ENCODE measurements at places on chromosomes 12 and 14.

DNA sequence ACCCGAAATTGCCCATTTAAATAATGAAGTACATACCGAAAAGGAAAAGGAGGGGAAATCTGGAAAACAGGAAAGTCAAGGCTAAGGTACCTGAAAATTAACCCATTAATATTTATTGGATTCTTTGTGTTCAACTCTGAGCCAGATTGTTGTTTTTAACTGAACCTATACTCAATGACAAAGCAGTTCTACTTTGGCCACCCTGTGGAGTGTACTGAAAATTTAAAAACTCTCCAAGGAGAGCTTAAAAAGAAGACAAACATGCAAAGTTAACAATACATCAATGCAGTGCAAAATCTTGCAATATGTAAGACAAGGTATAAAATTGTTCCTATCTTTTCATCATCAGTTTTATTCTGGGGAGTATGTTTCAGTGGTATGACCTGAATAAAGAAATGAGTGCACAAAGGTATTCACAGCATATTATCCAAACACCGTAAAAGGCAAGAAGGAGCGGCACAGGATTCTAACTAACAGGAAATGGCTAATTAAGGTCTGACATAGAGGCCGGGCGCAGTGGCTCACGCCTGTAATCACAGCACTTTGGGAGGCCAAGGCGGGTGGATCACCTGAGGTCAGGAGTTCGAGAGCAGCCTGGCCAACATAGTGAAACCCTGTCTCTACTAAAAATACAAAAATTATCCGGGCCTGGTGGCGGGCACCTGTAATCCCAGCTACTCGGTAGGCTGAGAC is 1.7 kb downstream of the USP44 start:
- no peak for DNase-seq

- no peak for DNase-seq
Measured at GRCh38 chr14:105012171-105012985, 8.5 kb downstream of the CDCA4 start.

GRCh38 chr14:105271224-105271890 is 23.0 kb downstream of the BTBD6 start:
- no peak for DNase-seq

DNA sequence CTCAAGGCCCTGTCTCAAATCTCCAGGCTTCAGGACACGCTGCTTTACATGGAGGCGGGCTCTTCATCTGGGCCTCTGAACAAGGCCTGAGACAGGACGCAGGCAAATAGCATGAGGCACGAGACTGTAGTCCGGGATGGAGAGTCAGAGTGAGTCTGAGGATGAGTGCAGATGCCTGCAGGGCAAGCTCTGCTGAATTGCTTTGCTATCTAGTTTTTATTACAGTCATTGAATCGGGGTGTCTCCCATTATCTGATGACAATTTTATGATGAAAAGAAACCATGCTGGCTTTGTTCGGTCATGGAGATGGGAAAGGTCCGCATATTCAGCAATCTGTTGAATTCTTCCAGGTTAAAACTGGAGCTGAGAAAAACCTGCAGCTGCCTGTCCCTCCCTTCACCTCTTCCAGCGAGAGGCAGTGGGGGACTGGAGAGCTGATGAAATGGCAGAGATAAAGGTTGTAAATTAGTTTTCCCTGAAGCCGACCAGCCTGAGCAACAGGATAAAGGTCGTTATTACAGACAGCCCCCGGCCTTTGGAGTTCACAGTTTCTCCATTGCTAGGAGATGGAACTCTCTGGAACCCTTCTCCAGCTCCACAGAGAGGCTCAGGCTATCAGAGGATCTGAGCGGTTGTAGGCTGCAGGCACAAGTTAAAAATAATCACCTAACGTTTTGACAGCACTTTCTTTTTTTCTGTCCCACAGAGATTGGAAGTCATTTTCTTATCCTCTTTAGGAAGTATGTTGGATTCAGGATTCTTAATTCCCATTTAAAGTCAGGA is 1.3 kb upstream of the ADGRD1 start:
- DNase-seq = no peak

GRCh38 chr12:53267306-53267998 is 647 bp upstream of the ESPL1 start:
- peak; percentile 54 for DNase-seq

- no peak for DNase-seq
Measured at GRCh38 chr12:125381373-125381772, 316.1 kb downstream of the AACS start.

DNA sequence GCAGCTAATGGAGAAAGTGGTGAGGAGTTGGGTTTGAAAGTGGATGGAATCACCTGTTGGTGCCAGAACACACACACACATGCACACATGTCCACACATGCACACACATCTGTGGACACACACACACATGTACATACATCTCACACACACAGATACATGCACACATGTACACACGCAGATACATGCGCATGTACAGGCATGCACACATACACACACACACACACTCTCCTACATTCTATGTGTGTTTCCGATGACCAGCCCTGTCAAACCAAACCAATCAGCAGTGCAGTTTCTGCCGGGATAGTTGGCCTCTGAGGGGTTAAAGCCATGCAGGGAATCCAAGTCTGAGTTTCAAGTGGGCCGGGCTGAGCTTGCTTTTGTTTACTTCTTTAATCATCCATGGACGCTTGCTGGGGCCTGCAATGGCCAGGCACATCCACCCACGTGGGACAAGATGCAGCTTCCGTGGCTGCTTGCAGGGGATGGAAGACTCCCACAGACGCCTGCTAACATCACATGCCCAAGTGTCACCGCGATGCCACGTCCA is 52.5 kb downstream of the GALNT9 start:
- no peak for DNase-seq

DNA sequence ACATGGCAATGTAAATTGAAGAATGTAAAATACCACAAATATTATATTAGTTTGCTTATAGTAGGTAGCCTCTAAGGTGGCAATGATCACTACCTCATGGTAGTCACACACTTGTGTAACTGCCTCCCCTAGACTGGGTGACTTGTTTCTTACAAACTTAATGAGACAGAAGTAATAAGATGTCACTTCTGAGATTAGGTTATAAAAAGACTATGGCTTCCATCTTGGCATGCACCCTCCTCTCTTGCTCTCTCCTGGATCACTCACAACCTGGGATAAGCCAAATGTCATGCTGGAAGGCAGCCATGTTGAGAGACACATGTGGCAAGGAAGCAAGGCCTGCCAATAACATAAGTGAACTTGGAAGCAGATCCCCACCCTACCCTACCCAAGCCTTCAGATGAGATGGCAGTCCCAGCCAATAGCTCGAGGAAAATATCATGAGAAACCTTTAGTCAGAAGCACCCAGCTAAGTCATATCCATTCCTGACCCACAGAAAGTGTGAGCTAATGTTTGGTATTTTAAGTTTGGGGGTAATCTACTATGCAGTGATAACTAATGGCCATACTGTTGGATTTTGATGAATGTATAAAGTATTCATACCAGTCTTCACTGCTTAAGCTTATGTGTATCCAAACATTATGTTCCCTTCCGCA is 43.3 kb downstream of the PPP1R12A start:
- DNase-seq = no peak

GRCh38 chr12:49917788-49918173 is 14.1 kb upstream of the FAIM2 start:
- DNase-seq = no peak

GRCh38 chr12:27922531-27923139 is 49.9 kb downstream of the PTHLH start:
- DNase-seq = no peak
